Endothelial cell of umbilical vein (primary cell): ENCODE measurements at places on chromosomes 5 and 9. TPM values are rescaled to one million over a fixed set of nuclear protein-coding genes. Genes with fewer than 3 reads are reported as not detected.

GPR150 gene
- 0.31 and 0.35 TPM in 2 replicates for total RNA-seq

IL31RA gene
- 0.75 and 0.90 TPM in 2 replicates for total RNA-seq

DNA sequence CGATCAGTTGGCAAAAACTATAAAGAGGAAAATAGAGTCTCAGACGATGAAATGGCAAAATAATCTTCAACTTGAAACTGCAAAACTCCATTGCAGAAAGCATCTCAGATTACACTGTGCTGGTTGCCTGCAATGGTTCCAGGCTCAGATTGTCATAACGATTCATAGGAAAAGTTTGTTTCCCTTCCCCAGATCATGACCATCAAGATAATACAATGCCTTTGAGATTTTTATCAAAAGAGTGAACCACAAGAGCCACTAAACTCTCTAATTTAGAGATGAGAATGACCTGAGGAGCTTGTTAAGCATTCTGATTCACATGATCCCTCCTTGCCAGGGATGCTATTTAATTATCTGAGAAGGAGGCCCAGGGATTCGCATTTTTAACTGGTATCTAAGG is 52.6 kb upstream of the ITGA1 start:
- no peak for DNase-seq

- DNase-seq, result no peak
These were observed 16.4 kb upstream of the ANXA6 start for GRCh38 chr5:151173711-151174611.

DNA sequence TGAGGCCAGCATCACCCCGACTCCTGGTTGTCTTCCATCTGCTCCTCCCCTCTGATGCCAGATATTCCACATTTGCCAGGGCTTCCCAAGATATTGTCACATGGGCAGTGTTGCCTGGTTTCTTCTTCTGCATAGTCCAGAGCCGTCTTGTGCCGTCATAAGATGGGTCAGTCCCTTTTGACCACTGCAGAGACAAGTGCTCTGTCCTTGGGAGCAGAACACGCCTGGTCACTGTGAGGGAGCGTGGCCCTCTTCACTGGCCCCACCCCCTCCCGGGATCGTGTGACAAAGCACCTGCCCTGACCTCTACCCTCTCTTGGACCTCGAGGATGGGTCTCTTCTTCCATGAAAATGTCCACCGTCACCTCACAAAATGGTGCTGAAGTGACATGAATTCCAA is 41.6 kb downstream of the UBE2QL1 start:
- no peak for DNase-seq

- DNase-seq, result no peak
These were observed 13.9 kb downstream of the HMGXB3 start for GRCh38 chr5:150014456-150014855.

- no peak for DNase-seq
These were observed 25.0 kb downstream of the LARP1 start for GRCh38 chr5:154780128-154780527.

DNA sequence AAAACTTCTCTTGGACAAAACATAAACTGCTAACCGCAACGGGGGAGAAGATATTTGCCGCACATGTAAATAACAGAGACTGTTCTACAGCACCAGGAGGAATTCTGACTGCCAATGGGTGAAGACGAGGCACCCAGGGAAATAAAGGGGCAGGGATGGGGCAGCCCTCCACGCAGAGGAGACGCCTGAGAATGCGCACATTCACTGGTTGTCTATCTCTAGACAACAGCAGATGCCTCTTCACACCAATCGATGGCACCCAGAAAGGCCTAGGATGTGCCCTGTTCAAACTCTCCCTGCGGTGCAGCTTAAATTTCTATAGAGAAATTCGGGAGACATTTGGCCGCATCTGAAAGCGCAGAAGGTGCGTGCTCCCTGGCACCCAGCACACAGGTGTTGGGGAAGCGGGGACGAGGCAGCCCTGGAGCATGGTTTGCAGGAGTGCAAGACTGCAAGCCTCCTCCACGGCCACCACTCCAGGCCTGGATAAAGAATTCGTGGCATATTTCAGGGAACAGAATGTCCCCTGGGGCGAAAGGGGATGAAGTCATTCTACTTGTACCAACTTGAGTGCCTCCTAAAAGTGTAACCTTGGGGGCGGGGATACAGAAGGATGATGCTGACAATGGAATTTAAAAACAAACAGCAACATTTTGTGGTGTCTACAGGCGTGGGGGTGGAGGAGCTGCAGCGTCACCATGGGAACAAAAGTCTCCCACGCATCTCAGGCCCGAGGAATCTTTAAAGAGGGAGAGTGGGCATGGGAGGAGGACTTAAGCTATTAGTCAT is 6.3 kb upstream of the IRX2 start:
- DNase-seq, result no peak

DNA sequence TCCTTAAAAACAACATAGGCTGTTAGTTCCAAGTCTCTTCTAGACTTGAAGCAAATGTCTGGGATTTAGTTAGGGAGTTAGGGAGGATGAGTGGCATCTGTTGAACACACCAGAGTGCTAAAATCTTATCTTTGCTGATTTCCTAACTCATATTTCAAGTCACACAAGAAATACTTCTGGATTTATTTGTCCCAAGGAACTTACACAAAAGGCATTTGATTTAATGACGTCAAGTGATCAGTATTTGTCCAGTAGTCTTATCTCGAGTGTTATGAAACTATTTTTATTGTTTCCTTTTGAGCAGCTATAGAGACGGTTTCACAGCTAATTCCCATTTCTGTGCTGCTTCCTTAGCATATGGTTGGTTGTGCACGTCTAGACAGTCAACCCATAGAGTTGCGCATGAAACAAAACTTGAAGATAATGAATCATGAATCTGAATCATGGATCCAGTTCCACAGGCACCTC is 140.5 kb upstream of the TUT7 start:
- DNase-seq, result no peak

- DNase-seq, result peak; percentile 27
These were observed 24.0 kb downstream of the OR1J1 start for GRCh38 chr9:122453677-122454135.

- no peak for DNase-seq
These were observed 25.1 kb upstream of the LPCAT1 start for GRCh38 chr5:1548702-1549474.

DNA sequence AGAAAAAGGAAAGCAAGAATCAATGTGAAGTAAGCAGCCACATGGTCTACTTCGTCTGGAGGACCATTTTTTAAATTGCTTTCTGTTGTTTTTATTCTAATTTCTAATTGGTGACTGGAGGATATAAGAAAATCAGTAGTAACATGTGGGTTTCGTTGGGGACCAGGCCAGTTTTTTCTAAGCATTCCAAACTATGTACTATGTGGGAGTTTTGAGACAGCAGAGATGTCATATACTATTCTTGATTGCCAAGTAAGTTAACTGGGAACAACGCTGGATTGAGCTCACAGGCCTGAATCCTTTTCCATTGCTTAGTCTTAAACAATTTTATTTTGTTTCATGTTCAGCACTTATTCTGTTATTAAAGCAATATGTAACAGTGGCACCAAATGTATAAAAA is 225.7 kb downstream of the TMEM167A start:
- no peak for DNase-seq

DNA sequence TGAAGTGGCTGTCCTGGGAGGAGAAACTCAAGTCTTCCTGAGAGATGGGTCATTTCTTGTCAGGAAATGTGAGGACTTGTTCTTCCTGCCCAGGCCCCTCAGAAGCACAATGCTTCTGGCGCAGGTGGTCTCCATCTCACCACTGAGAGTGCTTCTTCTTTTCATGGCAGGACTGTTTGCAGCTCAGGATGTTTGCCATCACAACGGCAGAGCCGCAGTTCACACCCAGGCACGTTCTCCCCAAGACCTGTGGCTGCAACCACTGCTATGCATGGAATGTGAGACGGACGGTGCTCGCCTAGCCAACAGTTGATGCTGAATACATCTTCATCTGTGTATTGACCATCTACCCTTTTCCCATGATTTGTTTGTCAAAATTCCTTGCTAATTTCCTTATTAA is 216.3 kb downstream of the GADD45G start:
- no peak for DNase-seq

- DNase-seq, result no peak
These were observed 27.7 kb downstream of the CAMSAP1 start for GRCh38 chr9:135879619-135880018.

DNA sequence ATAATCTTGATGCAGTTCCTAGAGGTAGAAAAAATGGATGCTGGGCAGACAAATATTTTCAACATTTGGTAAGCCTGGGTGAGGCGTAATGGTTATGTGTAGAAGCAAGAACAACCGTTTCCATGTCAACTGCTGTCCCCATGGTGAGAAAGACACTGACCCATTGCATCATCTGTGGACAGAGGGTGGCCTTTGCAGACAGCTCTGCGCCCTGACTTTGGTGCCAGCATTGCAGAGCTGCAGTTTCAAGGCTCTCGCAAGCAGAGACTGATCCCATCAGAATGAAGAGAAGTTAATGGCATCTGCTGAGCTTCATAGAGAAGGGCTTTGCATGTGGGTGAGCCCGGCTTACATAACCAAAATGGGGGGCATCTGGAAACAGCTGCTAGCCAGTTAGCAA is 179.0 kb upstream of the ADRA1B start:
- DNase-seq, result no peak

DNA sequence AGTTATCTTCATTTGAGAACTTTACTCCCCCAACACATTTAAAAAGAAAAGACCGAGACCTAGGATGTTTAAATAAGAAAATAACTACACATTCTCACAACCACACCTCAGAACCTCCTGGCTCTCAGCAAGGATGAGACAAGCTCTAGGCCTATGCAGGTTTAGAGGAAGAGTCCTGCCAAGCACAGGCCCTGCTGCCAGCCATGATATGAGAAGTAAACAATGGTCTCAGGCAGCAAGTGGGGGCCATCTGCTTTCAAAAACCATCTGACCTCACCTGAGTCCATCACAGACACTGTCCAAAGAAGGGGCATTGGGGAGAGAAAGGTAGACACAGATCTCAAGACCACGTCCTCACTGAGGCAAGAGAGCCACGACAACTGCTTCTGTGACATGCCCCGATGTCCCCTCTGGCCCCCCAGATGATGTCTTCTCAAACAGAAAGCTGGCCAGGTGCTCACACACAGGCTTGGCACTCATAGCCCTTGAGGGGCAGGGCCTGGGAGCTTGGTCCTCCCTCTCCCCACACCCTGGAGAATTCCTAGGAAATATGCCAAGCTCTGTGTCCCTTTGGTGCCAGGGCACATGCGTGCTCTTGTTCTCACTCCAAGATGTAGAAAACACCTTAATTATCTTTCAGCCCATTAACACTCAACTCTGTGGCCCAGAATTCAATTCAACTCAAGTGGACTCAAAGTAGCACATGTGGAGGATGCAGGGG is 150.4 kb downstream of the FSTL4 start:
- no peak for DNase-seq

DNA sequence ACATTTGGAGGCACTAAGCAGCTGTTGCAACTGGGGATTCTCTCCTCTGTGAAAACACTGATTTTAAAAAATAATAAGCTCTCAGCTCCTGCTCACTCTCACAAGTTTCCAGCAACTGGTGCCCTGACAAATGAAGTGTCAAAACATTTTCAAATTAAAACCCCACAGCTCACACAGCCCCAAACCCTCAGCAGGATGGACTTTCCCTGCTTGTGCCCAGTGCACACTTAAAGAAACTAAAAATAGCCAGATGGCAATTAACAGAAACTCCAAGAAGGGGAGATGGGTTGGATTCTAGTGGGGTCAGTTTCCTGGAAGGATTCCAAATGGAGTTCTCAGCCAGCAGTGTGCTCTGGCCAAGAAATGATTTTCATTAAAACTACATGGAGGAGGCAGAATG is 163.0 kb upstream of the PUM3 start:
- DNase-seq, result no peak

DNA sequence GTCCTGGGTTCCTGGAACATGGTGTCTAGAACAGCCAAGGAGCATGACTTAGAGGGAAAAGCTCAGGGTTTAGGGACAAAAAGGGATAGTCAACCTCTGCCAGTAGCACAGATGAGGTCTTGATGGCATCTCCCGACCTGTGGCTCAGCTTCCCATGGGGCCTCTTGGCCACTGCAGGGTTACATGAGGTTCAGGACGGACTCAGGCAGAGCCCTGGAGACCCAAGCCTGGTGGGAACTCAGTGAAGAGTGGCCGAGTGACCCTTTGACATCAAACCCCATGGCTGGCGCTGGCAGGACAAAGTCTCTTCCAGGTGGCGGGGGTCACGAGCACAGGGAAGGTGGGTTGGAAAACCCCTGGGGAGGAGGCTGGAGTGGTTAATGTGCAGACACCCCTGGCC is 57.8 kb downstream of the MTRR start:
- DNase-seq, result no peak

DNA sequence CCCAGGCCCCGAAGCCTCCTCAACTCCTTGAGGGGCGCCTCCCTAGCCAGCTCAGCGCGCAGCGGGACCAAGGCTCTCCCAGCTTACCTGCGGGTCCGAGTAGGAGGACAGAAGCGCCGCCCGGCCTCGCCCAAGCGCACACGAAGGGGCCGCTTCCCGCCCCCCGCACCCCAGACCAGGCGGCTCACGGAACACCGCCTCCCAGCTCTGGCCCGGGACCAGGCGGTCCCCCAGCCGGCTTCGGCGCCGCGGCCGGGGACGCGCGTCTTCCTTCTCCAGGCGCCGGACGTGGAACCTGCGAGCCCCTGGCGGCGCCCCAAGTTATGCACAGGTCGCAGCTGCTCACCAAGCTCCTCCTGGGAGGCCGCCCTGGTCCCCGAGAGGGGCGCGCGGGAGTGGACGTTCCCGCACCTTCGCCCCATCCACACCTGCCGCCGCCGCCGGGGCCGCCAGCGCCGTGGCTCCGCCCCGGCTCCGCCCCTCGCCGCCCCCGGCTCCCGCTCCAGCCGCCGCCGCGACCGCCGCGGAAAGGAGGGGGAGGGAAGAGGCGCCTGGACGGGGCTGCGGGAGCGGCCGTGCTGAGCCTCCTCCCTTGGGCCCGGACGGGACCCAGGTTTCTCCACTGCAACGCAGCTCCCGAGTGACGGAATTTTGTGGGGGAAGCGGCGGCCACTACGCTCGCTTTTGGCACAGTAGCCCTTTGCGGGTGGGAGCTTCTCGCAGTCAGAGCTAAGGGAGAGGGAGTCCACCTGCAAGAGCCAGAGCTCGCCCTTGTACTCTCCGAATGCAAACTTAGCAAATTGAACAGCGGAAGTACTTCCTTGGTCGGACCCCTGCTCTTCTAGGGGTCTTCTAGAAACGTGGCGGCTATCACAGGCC is 77.5 kb upstream of the IFNE start:
- DNase-seq, result peak; percentile 68
